Ammon's horn (tissue), 1 donor: ENCODE measurements at places on chromosomes 6 and 20.

DNA sequence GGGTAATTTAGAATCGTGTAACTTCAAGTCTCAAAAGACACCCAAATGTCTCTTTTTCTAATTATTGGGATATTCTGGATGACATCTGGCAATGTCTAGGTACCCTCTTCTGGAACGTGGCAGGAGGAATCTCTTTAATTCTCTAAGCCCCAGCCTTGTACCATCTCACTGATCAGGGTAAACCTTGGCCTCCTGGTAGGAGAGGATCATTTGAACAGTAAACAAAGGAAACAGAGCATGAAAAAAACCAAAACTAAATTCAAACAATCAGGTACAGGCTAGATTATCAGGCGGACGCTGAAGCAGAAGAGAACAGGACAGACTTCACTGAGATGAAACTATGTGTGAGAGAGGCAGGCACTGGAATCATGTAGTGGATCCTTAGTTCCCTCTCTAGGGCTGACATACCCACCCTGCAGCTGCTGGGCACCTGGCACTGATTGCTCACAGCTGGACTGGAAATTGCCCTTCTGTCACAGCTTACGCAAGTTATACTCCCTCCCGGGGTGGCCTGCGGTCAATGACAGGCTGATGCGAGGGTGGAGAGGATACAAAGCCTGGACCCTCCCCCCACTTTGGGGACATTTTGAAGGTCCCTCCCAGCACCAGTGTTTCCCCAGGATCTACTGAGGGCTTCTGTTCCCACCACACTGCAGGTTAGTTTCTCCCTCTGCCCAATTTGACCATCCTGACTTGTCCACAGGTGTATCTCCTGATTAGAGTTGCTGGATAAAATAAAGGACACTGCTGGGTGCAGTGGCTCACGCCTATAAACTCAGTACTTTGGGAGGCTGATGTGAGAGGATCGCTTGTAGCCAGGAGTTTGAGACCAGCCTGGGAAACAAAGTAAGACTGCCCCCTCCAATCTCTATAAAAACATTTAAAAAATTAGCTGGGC, 20.6 kb upstream of the ZBTB24 start:
- DNase-seq, result no peak

- no peak for DNase-seq
Observed at GRCh38 chr20:7571101-7571500, 369.2 kb downstream of the HAO1 start.

DNA sequence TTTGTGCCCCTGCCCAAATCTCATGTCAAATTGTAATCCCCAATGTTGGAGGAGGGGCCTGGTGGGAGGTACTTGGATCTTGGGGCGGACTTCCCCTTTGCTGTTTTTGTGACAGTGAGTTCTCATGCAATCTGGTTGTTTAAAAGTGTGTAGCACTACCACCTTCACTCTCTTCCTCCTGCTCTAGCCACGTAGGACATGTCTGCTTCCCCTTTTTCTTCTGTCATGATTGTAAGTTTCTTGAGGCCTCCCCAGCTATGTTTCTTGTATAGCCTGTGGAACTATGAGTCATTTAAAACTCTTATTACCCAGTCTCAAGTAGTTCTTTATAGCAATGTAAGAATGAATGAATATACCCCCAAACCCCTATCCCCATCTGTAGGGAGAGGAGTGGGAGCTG, 1013.7 kb upstream of the MAP3K7 start:
- DNase-seq, result no peak

DNA sequence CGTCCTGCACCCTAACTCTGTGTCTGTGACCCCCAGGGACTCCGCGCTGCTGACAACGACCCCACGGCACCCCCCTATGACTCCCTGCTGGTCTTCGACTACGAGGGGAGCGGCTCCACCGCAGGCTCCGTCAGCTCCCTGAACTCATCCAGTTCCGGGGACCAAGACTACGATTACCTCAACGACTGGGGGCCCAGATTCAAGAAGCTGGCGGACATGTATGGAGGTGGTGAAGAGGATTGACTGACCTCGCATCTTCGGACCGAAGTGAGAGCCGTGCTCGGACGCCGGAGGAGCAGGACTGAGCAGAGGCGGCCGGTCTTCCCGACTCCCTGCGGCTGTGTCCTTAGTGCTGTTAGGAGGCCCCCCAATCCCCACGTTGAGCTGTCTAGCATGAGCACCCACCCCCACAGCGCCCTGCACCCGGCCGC, 129.0 kb downstream of the TAF4 start:
- no peak for DNase-seq

GRCh38 chr20:57473246-57474048, 51.5 kb downstream of the CTCFL start:
- DNase-seq, result peak; percentile 64

DNA sequence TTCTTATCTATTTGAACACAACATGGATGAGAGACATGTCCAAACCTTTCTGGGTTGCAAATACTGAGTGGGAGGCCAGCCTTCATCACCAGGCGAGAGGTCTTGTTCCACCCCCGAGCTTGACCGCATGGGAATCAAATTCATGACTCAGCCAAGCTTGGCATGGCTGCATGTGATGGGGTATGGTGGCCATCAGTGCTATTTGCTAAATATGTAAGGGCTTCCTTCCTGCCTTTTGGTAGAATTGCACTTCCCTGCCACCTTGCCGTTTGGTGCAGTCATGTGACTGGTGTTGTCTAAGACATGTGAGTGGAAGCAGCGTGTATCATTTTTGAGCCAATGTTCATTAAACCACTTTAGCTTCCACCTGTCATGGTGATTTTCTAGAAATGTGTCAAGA, 508.9 kb upstream of the SULF2 start:
- no peak for DNase-seq

GRCh38 chr6:17032590-17032987, 69.3 kb upstream of the STMND1 start:
- DNase-seq, result no peak

- no peak for DNase-seq
Observed at GRCh38 chr6:96823743-96824142, 13.5 kb downstream of the GPR63 start.

DNA sequence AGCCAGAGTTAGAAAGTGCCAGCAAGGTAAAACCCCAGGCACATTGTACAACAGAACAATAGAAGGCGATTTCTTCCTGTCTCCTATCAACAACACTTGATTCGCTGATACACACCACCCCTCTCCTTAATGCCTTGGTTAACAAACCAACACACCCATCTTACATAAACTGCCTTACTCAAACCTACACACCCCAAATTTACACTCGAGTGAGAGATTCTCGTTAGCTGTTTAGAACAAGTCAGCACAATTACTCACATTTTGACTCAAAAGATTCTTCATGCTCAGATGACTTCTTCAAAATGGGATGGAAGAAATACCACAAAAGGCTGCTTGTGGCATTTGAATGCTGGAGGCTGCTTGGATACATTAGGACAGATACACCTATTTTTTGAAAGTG, 80.0 kb upstream of the FOXQ1 start:
- DNase-seq, result no peak

DNA sequence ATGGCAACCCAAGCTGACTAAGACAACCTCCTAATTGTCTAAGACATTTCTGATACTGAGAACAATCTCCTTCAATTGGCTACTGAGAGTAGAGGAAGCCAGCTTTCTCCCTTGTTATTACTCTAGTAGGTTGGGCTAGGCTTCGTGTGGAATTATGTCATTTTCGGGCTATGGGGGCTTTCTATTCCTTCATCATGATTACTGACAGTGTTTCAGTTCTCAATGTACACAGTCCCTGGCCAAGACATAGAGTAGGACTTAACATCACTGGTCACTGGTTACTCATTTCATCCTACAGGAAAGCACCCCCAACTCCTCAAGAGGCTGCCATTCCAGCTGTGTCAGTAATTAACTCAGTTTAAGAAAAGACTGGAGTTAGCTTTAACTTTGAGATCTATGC, 100.0 kb downstream of the KIF6 start:
- DNase-seq, result no peak

- DNase-seq, result no peak
Observed at GRCh38 chr6:150603176-150603575, 3.5 kb downstream of the PLEKHG1 start.

- no peak for DNase-seq
Observed at GRCh38 chr6:109261811-109262210, 120.5 kb downstream of the CD164 start.

- DNase-seq, result no peak
Observed at GRCh38 chr20:41811456-41811855, 193.3 kb upstream of the CHD6 start.

- DNase-seq, result peak; percentile 78
Observed at GRCh38 chr6:143060806-143061596, at the start of gene AIG1. TSS of gene AIG1 (plus strand) at chr6:143060889. CDS start at chr6:143060926, 37 bp downstream.

DNA sequence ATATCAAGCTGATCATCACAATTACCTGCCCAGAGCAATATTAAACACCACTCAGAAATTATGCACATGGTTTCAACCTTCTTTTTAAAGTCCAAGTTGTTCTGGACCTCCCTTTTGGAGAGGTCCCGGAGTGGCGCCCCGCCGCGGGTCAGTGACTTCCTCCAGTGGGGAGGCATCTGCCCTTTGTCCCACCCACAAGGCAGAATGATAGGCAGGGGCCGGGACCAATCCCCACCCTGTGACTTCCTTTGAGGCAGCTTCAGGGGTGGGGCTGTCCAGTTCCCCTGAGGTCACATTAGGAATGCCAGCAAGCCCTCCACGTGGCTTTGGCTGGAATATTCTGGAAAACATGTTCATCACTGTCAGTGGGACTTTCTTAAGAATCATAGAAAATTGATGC, 207.0 kb downstream of the ANKRD60 start:
- no peak for DNase-seq

- no peak for DNase-seq
Observed at GRCh38 chr6:37554480-37554819, 54.8 kb upstream of the CCDC167 start.

DNA sequence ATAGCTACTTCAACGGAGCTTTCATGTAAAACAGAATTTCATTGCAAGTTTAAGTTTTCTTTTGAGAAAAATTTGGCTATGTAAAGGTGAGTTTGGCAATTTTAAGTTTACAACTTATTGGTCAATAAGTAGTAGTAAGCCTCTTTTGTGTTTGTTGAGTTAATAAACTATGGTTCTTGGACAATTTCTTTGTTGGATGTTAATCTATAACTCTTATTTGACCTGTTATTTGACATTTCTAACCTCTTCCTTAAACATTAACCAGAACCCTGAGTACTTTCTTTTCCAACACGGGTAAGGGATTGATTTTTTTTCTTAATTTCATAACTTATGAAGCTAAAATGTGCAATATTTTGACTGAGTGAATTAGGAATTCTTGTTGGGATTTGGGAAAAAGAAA, 354.4 kb downstream of the PRKN start:
- DNase-seq, result no peak

- peak; percentile 49 for DNase-seq
Observed at GRCh38 chr6:113857556-113858479, 673 bp downstream of the MARCKS start.

DNA sequence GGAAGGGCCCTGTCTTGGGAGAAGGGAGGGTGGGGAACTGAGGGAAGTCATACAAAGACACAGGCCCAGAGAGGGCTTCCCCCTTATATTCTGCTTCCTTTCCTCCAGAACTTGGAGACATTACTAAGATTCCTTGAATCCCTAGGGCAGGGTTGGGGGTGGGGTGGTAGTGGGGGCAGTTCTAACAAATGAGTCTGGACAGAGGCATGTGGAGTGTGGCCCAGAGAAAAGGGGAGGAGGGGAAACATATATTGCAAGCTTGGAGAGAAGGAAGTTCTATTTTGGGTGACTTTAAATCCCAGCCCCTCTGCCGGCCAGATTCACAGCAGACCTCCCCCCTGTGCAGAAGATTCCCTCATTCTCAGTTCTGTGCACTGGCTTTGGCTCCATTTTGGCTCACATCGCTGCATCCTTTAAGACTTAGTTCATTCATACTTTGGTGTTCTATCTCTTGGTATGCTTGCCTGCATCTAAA, 43.7 kb downstream of the DAAM2 start:
- no peak for DNase-seq

GRCh38 chr6:36335465-36336207, 1.1 kb downstream of the BNIP5 start:
- DNase-seq, result no peak

DNA sequence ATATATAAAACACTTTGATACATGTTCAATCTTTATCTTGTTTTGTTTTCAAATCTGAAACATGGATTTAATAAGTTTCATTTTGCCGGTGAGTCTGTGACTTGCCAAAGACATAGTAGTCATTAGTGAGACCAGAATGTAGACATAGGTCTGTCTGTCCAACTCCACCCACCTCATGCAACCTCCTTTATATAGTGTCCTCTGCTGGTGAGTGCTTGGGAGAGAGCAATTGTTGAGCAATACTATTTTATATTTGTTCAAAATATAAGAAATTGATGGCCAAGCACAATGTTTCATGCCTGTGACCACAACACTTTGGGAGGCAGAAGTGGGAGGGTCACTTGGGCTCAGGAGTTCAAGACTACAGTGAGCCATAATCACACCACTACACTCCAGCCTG, 10.8 kb upstream of the LY86 start:
- no peak for DNase-seq

- no peak for DNase-seq
Observed at GRCh38 chr20:56870271-56870670, 241.2 kb downstream of the TFAP2C start.

DNA sequence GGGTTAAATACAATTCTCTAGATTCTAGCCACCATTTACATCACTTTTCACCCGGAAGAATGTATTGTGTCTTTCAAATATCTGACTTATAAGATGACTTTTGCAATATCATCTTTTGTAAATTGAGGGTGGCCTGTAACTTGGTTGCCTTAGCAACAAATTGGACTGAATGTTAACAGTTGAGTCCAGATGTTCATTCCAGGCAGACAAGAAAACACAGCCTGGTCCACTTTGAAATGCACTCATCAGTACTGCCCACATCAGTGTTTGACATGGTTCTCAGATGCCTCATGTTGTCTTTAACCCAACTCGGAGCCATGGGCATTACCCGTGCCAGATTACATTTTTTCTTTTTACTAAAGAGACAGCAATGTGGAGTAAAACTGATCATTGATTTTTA, 781.6 kb upstream of the CHD6 start:
- no peak for DNase-seq

GRCh38 chr6:52303178-52303577, 18.6 kb upstream of the MCM3 start:
- no peak for DNase-seq

- DNase-seq, result no peak
Observed at GRCh38 chr6:75499640-75500039, 6.0 kb upstream of the FILIP1 start.

GRCh38 chr6:21953831-21954801, 342.7 kb downstream of the PRL start:
- peak; percentile 33 for DNase-seq

DNA sequence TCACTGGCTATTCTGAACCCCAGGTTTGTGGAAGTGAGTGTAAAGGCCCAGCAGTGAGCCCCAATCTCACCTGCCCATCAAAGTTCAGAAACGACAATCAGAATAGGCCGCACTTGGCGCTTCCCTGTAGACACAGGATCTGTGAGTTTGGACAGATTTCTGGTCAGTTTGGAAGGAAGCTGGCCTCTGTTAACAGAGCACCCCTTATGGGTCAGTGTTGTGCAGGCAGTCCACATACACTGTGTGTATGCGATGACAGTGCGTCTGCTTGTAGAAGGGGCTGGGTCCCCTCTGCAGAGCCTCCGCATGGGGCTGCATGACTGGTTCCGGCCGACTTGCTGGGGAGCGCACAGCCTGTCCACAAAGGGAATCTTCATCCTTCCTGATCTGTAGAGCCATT, 3.4 kb upstream of the MPC1 start:
- DNase-seq, result no peak
